Activated CD8-positive, alpha-beta memory T cell treated with anti-CD3 and anti-CD28 coated beads for 1 hour (primary cell): ENCODE measurements at places on chromosomes 11 and 22.

- no peak for DNase-seq
These were observed 1.1 kb downstream of the SLC43A3 start for GRCh38 chr11:57425565-57426438.

GRCh38 chr22:37166675-37167066, 17.0 kb upstream of the IL2RB start:
- DNase-seq, result peak; percentile 72

- no peak for DNase-seq
These were observed 929.9 kb downstream of the NTM start for GRCh38 chr11:132300283-132300682.

DNA sequence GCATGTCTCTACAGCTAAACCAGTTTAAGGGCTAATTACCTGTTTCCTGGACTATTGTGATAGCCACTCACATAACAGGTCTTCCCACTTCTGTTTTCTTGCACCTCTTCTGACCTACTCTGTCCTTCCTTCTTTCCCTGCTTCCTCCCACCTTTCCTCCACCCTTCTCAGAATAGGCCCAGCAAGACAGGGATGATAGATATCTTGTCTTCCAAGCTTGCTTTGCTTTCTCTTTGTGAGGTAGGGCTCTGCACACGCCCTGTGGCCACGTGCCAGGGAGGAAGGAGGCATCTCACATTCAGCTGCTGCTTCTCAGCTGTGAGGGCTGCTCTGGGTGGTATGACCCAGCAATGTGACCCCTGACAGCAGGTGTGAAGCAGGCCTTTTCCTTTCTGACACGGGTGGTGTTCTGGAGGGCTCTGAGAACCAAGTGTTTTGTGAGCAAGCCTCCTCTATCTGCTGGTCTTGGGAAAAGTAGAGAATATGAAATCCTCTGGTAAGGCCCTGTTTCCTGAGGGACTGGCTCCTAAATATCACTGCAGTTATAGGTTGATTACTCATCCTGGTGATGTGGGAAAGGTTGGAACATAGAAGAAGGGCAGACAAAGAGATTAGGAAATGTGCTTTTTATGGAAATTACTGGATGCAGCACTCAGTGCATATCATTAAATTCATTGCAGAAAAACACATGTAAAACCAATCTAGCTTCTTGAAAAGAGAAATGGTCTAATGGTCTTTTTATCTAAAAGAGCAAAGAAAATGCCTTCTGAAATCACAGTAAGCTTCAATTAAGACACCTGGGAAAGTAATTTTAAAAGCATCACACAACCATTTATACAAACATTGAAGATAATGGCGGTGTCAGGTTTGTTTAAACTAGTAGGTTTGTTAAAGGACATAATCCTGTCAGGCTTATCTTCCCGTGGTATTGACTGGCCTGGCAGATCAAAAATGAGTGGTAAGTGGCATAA, 8.5 kb downstream of the AMOTL1 start:
- DNase-seq, result no peak

- no peak for DNase-seq
These were observed 30.2 kb downstream of the SLC5A1 start for GRCh38 chr22:32073262-32073661.

GRCh38 chr22:19178065-19178656, 375 bp downstream of the SLC25A1 start:
- DNase-seq, result no peak

DNA sequence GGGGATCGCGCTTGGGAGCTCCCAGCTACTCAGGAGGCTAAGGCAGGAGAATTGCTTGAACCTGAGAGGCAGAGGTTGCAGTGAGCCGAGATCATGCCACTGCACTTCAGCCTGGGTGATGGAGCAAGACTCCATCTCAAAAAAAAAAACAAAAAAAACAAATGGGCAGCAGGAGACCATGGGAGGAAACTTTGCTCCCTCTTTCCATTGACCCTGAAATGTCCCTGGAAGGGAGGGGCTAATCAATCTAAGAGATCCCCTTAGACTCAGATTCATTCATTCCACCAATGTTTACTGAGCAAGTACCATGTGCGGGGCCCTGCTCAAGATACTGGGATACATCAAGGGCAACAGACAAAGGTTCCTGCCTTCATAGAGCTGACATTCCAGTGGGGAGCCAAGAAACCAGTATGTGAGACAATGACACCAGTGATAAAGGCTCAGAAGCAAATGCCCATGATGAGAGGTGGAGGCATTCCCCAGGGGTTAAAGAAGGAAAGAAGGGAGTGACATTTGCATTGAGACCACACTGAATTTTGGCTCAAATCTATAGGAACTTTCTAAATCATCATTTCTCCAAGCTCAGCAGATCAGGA, 37.7 kb upstream of the TFIP11 start:
- DNase-seq, result no peak

DNA sequence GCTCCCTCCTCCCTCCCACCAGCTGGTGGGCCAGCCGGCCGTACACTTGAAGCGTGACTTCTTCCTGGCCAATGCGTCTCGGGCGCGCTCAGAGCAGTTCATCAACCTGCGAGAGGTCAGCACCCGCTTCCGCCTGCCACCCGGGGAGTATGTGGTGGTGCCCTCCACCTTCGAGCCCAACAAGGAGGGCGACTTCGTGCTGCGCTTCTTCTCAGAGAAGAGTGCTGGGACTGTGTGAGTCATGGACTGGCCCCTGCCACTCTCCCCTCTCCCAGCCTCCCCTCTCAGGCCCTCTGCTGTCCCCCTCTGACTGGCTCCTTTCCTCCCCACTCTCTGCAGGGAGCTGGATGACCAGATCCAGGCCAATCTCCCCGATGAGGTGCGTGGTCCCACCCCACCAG, 24.7 kb downstream of the CAPN1 start:
- DNase-seq, result no peak

DNA sequence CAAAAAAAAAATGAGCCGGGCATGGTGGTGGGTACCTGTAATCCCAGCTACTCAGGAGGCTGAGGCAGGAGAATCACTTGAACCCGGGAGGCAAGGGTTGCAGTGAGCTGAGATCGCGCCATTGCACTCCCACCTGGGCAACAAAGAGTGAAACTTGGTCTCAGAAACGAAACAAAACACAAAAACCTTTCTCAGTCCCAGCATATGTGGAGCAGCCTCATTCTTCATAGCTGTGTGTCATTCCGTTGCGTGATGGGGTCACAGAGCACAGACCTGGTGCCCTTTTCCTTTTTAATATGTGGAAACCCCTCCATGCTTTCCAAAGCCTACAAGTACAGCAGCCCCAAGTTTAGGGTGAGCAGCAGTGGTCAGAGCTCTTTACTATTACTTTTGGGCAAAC, 13.7 kb downstream of the PEX26 start:
- no peak for DNase-seq

DNA sequence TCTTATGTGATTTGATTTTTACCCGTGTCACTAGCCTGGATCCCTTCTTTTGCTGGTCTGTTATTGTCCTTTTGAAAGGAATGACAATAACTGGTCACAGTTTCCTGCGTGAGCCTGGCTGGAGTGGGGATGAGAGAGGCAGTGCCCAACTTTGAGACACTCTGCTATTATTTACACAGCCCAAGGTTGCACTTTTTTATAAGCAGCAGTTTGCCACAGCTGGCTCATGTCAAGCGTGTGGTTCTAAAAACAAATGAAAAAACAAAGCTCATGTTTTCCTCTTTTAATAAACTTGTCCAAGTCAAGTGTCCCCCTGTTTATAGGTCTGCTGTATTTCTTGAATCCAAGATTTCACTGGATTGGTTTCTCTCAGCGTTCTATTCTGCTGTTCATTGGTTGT, 201.3 kb downstream of the GRIK4 start:
- DNase-seq, result no peak

- no peak for DNase-seq
These were observed 1151.2 kb upstream of the CCDC90B start for GRCh38 chr11:84437071-84437980.

DNA sequence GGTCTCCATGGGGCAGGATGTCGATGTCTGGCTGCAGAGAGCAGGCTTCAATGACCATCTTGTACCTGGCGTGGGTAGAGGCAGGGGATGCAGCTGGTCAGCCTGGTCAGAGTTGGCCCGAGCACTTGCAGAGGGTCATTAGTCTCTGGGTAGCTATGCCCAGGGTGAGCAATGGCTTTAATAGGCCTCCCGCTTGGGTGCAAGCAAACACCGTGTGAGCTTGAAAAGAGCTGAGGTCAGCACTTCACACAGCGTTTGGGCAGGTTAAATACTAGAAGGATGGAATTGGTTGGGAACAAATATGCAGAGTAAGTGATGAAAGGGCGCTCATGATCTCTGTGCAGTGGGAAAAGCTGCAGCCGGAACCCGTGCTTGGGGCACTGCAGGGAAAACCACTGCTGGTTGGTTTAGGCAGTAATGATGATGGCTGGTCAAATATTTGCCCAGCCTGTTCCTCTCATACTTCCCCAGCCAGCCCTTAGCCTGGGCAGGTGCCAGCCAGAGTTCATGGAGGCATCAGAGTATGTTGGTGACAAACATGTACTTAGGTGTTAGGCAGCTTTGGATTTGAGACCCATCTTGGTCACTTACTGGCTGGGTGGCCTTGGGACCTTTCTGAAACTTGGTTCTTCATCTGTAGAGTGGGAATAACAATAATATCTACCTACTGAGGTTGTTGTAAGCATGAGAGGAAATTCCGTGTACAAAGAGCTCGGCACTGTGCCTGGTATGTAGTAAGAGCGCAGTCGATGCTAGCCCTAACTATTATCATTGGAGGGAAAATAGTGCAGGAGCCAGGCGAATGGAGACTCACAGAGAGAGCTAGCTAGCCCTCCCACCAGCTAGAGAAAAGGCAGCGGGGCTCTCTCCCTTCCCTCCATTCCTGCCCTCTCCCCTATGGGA, 25.2 kb upstream of the KCNJ11 start:
- DNase-seq, result no peak

DNA sequence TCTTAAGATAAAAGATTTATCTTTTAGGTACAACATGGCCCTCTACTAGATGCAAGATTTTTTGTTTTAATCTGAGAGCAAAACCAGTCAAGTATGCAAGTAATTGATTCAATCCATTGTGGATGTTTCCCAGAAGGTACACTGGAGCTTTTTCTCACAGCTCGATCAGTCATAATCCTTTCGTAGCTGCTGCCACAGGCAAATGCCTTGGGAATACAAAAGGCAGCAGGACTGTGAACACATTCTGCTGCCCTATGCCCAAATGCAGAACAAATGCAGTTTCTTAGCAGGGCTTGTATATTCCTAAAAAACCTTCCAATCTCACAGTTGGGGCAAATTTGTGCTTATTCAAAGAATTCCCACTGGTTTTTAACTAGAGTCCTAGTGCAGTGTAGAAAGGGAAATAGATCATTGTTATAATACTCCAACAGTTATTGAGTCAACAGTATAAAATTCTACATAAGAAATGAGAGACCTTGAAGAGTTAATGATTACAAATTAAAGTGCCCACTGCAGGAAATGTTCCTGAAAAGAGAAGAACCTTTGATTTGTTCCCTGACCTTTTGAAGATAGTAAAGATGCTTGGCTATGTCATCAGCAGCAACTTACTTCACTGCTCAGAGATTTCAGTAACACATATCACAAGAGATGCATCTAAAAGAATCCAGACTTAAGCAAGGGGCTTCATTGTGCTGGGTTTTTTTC, 14.1 kb downstream of the LPXN start:
- DNase-seq, result no peak

- DNase-seq, result no peak
These were observed 4.7 kb upstream of the C11orf96 start for GRCh38 chr11:43937434-43938411.

- DNase-seq, result no peak
These were observed 46.5 kb downstream of the SEZ6L start for GRCh38 chr22:26215736-26216135.

DNA sequence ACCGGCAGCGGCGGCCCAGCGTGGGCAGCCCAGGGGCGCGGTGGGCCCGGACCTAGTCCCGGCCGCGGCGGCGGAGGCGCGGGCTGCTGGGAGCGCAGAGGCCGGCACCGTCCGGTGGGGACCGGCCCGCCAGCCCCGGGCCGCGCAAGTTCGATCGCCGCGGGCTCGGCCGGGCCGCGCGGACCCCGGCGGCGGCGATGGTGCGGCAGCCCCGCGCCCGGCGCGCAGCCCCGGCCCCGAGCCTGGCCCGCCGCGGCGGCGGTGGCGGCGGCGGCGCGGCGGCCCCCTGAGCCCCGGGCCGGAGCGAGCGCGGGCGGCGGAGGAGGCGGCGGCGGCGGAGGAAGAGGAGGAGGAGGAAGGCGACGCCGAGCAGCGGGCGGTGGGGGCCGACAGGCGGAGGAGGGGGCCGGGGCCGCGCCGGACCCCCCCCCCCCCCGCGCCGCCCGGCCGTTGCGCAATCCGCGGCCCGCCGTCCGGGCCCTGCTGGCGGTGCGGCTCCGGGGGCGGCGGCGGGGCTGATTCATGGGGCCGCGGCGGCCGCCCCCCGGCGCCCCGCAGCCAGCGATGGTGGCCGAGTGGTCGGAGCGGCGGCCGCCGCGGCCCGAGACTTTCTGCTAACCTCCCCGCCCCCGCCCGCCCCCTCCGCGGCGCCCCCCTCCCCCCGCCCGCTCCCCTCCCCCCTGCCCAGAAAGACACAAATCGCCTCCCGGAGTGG, 1251.9 kb downstream of the BRD1 start:
- DNase-seq, result no peak

GRCh38 chr11:42337786-42338455, 878.5 kb upstream of the LRRC4C start:
- DNase-seq, result no peak

- DNase-seq, result no peak
These were observed 81.3 kb downstream of the CLPB start for GRCh38 chr11:72352859-72353551.

GRCh38 chr11:46658259-46658658, 40.9 kb downstream of the ATG13 start:
- DNase-seq, result no peak

GRCh38 chr11:65968600-65969482, 7.3 kb downstream of the SART1 start:
- no peak for DNase-seq

DNA sequence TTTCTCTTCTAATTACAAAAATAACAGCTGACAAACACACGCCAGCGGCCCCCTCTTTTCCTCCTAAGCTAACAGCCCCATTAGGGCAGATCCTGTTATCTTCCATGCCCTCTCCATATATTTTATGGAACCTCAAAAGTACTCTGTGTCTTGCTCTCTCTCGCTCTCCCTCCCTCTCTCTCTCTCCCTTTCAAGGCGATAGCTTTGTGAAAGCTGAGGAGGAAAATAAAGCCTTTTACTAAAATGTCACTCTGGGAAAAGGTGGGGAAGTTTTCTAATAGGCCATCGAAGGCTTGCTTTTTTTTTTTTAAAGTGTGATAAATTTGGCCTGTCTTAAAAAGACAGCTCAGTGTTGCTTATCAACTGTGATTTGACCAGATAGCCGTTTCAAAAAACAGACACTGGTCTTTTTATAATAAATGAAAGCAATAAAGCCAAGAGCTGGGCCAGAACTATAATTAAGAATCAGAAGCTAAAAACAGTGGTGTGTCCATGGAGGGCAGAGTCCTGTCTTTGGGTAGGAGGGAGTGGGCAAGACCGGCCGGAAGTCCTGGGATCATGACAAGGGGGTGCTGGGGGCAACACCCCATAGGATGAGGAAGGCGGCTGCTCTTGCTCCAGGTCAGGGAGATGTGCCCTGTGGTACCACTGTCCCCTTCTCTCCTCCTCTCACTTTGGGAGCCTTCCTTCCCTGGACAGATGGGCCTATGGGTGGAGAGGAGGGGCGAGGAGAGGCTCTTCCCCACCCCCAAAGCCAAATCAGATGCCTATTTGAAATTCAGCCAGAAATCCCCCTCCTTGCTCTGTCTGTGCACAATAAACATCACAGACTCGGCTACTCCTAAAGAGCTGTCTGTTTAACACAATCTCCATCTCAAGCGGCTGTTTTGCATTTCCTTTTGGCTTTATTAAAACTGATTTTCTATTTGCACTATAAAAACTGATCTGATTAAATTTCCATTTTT, 267.2 kb downstream of the BUD13 start:
- no peak for DNase-seq
